Left renal pelvis (tissue), 4 donors: ENCODE measurements at places on chromosomes 2 and 18. TPM values are rescaled to one million over a fixed set of nuclear protein-coding genes. Genes with fewer than 3 reads are reported as not detected.

- no peak for DNase-seq
Observed at GRCh38 chr2:168611091-168611490, 155.0 kb downstream of the CERS6 start.

DNA sequence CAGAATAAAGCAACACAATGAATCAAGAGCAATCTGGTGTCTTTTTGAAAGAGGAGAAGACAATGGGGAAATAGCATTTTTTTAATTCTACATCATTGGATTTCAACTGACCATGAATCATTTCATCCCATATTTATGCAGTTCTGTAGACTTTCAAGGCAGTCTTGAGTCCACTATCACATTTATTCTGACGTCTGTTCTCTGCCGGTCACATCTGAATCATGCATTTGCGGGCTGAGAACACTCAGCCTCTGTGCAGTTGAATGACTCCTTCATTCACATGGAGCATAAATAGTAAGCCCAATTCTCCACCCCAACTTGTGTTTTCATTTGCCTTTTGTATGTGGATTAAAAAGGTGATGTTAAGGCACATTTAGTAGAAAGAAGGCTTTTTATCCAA, 128.2 kb downstream of the AKAIN1 start:
- DNase-seq: no peak

DNA sequence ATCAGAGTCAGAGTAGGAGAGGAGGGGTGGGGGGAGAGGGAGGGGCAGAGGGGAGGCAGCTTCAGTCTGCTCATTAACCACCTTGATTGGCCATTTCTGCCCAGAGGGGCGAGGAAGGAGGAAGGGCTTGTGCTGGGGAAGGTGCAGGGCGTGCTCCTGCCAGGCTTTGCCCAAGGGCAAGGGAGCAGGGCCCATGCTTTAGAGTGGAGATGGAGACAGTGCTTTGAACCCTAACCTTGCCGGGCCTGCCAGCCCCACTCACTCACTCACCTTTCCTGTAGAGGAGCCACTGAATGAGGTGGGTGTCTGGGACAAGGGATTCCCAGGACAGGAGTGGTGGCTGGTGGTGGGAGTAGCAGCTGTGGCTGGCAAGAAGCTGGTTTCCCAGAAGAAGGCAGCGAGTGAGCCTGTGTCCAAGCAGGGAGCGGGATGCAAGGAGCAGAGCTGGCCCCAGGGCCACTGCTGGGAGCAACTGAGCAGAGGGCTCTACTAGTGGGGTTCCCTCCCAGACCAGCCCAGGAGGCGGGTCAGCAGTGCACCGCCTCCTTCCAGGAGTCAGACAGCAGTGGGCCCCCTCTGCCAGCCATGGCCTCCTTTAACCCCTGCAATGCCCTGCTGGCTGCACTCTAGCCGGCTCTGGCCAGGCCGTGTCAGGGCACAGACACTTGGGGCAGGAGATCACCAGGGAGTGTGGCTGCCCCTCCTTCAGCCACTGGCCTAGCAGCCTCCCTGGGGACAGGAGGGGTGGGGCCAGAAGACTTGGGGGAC, 3.6 kb upstream of the RUFY4 start:
- no peak for DNase-seq

GRCh38 chr2:150166313-150167051, 321.0 kb downstream of the RND3 start:
- DNase-seq: no peak

DNA sequence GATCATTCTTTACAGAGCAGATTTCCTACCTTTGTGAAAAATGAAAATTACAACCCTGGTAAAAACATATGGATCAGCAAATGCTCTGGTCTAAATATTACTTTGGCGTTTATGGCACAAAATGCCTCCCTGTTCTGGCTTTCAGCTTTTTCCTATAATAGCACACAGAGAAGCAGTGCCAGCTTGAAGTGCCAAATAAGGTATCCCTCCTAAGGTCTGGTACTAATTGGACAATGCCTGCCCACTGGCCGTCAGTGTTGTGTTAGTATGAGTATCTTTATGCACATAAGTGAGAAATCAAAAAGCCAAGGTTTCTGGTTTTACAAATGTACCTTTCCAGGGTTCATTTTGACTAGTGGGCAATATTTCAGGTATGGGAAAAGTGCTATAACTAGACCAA, 1293.7 kb upstream of the FAM98A start:
- DNase-seq: no peak

GRCh38 chr2:142082368-142082767, 48.4 kb downstream of the LRP1B start:
- DNase-seq: no peak

- peak; percentile 67 for DNase-seq
Observed at GRCh38 chr2:226649871-226650660, 149.6 kb downstream of the IRS1 start.

GRCh38 chr2:70044290-70045040, 42.8 kb upstream of the PCBP1 start:
- no peak for DNase-seq

GRCh38 chr2:9377461-9378097, 45.7 kb downstream of the ITGB1BP1 start:
- no peak for DNase-seq

GRCh38 chr2:130963849-130964793, 127.4 kb downstream of the ARHGEF4 start:
- peak; percentile 14 for DNase-seq

Gene KDM3A
- 37.6 TPM for polyA plus RNA-seq

Gene DAW1
- polyA plus RNA-seq: not detected

Gene ABCB11
- not detected for polyA plus RNA-seq

Gene ALPI
- polyA plus RNA-seq: 0.09 TPM

Gene SLC30A3
- 6.8 TPM for polyA plus RNA-seq

Gene ANKAR
- polyA plus RNA-seq: 11.4 TPM
